ENCODE measurements at places on chromosomes 6 and 20.

DNA sequence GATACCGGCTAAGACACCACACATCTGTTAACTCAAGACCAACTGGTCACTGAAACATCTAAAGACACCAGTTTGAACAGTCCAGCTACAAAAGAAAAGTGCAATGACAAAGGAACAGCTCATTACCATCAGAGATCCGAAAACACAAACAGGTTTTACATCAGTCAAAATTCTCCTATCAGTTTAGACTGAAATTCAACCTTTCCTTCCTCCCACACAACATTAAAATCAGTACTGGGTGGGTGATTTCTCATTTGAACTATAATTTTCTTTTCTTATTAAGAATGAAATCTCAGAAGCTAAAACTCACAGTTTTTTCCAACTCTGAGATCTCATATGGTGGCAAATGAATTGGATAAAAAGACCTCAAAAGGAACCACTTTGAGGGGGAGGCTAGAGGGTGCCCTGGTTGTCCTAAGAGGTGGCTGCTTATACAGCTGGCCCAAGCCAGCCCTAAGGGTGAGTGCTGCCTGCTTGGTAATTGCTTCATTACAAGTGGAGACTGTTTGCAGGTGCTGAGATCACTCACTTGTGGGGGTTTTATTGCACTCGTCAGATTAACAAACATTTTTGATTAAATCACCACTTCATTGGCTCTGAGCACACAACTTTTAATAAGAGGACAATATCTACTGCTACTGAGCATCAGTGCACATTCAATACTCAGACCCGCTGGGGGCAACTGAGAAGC is 4.3 kb downstream of the CCDC167 start:
- no peak for DNase-seq

DNA sequence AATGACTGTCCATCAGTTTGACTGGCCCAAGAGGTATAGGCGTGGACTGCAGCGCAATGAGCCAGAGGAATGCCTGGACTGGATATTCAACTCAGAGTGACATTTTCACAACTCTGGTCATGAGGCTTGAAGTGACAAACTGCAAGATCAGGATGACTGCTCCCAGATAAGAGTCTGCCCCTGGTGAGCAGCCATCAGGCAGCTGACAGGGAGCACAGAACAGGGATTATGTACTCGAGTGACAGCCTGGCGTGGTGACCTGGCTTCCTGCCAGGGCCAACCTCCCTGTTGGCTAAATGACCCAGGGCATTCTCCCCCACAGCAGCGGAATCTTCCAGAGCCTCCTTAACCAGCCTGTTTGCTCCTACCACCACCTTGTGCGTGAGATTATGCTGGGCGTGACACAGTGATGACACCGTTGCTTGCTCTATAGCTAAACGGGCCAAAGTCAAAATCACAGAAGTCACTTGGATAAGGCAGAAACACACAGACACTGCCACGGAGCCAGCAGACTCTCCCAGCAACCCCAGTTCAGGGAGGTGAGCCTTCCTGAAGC is 209.1 kb upstream of the JARID2 start:
- peak; percentile 18 for DNase-seq

DNA sequence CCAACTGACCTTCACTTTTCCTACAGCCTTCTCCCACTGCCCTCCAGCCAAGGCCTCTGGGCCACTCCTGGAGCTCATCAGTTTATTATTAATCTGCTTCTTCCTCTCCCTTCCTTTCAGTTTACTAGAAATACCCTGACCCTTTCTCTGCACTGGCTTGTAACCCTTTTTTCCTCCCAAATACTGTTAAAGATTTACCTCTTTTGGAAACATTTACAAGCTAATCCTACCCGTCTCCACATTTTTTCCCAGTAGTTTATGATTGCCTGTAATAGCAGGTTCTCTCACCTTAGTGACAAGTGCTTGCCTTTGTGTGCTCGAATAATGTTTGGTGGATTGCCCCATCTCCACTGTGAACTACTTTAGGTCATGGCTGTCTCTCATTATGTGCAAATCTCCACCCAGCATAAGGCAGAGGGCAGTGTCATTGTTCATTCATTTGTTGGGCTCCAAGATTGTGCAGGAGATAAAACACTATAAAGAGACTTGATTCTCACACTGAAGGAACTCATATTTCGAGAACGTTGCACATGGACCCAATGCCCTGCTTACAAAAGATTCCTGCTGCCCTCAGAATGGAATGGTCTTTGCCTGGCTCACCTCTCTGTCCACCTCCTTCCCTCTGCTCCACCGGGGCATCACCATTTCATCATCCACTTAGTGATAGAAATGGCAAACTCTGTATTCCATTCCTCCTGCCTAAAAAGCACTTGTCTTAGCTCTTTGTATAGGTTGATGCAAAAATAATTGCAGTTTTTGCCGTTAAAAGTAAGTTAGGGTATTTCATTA is 491.1 kb downstream of the UTRN start:
- DNase-seq, result no peak

DNA sequence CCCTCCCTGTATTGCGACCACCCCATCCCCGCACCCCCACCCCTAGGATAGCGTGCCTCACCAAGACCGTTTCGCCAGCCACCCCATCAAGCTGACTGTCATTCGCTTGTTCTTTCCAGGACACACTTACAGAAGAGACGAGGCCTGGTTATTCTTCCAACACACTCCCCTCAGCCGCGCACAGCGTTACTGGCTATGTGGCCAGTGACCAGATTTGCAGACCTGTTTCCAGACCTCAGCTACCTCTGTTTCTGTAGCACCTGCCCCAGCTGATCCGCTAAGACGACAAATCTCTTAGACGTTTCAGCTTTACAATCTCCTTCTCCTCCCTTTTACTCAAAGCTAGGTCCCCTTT is 26.1 kb downstream of the HLA-F start:
- DNase-seq, result no peak

DNA sequence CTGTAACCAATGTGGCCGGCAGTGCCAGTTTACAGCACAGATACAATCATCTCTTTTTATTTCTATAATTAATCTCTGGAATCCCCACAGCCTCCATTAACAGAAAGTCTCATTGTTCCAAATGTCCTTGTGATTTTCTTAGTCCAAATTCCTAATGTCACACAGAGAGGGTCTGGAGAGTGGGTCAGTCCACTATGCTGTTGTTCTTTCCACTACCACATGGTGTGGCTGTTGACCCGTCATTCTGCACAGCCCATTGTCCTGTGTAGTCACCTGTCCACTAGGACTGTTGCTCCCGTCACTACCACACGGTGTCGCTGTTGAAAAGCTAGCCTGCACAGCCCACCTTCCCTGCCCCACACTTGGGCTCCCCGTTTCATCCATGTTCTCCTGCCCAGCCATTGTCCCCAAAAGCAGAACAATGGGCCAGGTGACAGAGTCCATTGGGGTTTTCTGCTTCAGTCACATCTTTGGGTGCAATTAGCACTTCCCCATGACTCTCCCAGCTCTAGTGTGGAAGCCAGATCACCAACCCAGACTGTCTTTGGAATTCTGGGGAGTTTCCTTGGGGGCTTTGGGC is 8.6 kb upstream of the LBP start:
- no peak for DNase-seq

DNA sequence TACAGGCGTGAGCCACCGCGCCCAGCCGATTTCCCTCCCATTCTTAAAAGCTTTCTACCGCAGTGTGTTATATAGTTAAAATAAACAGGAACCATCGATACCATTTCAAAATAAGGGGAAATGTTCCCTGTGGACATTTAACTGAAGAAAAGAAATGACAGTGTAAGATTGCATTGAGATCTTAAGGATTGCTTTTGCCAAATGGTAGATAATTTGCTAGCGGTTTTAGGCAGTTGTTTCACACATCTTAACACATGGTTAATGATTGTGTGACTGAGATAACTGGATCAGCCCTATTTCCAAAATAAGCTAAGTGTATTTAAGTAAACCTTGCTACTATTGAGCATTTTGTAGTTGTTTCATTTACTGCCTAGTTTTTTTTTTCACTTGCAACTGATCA is 15.6 kb downstream of the STX16 start:
- no peak for DNase-seq

GRCh38 chr6:20732896-20733295 is 198.6 kb downstream of the CDKAL1 start:
- DNase-seq, result no peak

GRCh38 chr6:70675822-70676221 is 8.1 kb downstream of the SMAP1 start:
- DNase-seq, result no peak

GRCh38 chr6:344816-345340 is 46.7 kb upstream of the IRF4 start:
- DNase-seq, result no peak

DNA sequence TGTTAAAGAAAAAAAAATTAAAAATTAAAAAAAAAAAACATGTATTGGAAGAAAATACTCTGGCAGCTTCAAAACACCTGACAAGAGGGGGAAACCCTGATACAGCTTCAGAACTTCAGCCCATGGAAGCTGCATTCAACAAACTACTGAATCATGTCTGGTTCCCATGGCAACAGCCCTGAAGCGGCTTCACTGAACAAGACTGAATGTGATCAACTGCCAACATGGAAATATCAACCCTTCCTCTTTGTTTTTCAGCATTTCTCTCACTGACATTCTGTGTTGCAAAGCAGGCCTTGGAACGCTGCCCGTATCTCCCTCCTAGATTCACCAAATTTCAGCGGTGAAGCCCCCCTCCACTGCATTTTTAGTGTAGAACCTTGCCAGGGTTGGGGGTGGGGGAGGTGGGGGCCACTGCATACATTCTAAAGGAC is 91.3 kb upstream of the SHLD1 start:
- DNase-seq, result peak; percentile 89

DNA sequence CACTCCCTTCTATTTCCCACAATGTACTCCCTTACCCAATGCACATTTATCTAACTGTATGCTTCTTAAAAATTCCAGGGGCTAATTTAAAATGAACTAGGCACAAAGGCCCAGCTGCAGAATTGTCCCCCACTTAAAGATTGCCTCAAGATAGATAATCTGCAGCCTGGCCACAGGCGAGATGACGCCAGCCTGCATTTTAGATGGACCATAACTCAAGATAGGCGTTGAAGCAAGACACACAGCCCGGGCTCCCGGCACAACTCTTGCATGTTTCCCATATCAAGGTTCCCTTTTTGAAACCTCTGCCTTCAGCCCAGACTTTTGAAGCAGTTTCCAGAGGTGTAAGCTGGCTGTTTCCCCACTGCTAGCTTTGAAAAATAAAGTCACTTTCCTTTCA is 3.2 kb upstream of the REPS1 start:
- DNase-seq, result no peak

- DNase-seq, result no peak
Measured at GRCh38 chr20:62359043-62359490, 8.0 kb downstream of the LAMA5 start.

DNA sequence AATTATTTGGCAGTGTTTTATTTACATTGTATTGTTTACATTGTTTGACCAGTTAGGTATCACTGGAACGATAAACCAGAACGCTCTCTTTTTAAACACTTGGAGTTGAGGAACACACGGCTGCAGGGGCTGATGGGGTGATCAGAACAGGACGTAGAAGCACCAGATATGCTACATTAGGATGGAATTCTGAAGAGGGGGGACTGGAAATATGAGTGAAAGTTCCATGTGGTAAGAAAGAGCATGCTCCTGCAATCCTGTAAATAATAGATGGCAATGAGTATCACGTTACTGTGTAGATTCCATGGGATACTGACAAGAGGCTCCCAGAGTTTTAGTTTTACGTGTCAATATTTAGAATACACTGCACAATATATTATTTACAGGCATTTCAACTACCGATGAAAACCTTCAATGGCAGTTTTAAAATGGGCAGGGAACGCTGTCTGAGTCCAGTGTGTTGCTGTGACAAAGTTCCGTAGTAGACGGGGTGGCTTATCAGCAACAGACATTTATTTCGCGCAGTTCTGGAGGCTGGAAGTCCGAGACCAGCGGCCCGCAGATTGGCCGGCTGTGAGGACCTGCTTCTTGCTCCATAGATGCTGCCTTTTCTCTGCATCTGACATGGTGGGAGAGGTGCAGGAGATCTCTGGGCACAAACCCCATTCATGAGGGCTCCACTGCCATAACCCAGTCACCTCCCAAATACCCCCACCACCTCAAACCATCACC is 43.1 kb downstream of the SYNJ2 start:
- no peak for DNase-seq

DNA sequence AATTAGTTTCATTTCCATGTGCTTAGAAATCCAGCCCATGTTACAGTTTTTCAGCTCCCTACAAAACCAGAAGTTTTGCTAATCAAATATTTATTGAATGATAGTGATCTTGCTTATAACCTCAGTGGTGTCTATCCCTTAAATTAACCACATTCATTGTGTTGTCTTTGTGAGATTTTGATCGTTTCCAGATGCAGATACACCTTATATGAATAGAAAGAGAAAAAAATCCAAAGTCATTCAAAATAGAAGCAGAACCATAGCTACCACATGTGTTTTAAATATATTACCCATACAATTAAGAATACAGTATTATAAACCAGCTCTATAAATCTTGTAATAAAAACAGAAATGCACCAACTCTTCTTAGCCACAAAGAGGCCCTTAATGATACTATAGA is 60.6 kb upstream of the RREB1 start:
- no peak for DNase-seq

- no peak for DNase-seq
Measured at GRCh38 chr6:105588123-105588710, 185.3 kb upstream of the PREP start.

DNA sequence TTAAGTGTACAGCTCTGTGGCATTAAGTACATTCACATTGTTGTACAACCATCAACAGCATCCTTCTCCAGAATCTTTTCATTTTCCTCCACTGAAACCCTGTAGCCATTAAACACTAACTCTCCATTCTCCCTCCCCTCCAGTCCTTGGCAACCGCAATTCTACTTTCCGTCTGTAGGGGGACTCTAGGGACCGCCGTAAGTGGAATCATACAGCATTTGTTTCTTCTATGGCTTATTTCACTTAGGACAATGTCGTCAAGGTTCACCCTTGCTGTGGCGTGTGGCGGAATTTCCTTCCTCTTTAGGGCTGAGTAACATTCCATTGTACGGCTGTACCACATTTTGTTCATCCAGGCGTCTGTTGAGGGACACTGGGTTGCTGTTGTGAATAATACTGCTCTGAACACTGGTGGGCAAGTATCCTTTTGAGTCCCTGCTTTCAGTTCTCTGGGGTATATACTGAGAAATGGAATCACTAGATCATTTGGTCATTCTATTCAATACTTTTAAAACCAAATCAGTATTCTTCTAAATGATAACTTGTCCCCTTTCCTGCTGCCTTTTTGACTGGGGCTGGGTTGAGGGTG is 50.7 kb downstream of the PPP1R3G start:
- no peak for DNase-seq

DNA sequence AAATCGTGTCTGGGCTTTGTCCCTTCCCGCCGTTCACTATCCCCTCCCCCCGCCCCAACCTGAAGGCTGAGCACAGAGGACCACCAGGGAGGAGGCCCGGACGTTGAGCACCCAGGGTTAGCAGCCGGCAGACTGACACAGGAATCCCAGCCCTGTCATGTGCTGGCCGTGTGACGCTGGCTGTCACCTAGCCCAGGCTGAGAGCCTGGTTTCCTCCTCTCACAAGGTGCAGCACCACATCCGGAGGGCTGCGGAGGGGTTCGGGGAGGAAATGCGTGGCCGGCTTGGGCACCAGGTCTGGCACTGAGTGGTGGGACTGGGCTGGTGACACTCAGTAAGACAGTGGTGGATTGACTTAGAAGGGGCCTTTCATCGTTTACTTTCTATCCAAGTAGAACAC is 4.6 kb upstream of the LSM14B start:
- no peak for DNase-seq

Data from retinal pigment epithelial cell (primary cell).